ENCODE measurements at places on chromosomes 16 and 17.

GRCh38 chr16:56438038-56438437 is 12.7 kb upstream of the AMFR start:
- no peak for DNase-seq

- DNase-seq, result no peak
Measured at GRCh38 chr17:5561736-5562571, 22.4 kb downstream of the NLRP1 start.

DNA sequence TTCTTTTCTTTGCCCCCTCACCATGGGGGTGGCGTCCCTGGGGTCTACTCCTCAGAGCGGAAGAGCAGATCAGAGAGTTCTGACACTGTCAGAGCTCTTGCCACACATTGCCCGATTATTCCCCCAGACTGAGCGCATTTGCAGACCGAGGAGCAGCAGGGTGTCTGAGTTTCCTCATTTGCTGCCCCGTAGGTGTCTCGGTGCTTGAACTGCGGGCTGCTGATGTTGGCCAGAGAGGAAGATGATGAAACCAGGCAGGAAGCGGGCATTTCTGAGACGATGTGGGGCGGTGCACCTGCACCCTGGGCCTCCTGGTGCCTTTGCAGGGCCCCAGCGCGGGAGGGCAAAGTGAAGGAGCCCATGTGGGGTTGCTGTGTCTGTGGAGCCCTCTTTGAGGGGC is 55.2 kb downstream of the ARSG start:
- peak; percentile 70 for DNase-seq

DNA sequence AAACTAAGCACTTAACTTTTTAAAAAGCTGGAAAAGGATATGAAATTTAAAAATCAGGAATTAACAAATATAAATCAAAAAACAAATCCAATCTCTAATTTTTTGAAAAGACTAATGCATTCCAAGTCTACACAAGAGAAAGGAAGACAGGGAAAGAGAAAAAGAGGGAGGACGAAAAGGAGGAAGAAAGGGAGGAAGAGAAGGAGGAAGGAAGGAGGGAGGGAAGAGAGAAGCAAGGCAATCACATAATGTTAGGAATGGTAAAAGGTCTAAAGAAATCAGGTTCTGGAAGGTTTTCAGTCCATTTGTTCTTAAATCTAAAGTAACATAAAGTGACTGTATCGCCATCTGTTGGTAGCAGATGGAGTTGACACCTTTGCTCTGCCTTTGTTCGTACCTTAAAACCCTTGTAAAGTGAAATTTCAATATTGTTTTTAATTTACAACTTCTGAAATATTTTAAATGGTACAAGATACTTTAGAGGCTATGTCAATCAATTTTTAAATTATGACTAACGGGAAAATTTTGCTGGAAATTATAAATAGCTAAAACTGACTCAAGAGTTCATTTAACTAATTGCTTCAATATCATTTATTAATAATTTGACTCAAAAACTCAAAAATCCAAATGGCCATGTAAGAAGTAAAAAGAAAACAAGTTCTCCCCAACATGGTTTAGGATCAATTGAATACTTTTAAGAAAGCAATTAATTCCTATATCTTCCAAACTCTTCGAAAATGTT is 20.4 kb upstream of the CDYL2 start:
- DNase-seq, result no peak

GRCh38 chr16:69568676-69569075 is 2.9 kb downstream of the NFAT5 start:
- DNase-seq, result no peak

GRCh38 chr17:61284746-61285145 is 114.9 kb upstream of the TBX2 start:
- no peak for DNase-seq

GRCh38 chr17:17740615-17741348 is 59.5 kb downstream of the RAI1 start:
- no peak for DNase-seq

DNA sequence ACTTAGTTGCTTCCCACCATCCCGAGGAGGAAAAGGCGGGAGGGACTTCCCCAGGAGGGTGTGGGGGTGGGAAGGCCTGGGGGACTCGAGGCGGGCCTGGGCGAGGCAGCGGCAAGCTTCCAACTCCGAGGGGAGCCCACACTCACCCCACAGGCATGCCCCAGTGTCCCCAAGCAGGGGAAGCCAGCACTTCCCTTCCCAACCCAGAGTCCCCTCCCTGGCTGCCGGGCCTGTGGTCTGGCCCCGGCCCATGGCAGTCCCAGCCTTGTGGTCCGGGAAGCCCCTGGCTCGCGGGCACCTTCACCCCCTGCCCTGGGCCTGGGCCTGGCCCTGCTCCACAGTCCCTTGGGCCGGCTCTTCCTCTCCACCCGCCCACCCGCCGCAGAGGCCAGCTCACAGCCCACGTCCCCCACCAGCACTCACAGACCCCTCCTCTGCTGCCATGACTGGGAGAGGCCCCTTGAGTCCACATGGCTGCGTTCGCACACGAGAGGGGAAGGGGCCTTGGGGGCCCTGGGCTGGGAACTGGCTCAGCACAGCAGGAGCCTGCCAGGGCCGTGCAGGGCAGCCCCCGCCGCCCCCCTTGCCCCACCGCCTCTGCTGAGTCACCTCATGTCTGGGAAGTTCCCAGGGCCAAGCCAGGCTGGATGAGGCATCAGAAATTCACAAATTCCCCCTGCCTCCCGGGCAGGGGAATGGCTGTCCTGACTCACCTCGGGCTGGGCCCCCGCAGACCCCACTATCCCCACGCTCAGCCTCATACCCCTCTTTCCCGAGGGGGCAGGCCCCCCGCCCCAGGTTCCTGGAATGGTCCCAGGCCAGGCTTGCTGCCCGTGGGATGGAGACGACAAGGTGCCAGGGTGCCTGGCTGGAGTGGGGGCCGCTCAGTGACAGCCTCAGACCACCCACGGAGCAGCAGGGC is 27.8 kb downstream of the BAHCC1 start:
- DNase-seq, result no peak

DNA sequence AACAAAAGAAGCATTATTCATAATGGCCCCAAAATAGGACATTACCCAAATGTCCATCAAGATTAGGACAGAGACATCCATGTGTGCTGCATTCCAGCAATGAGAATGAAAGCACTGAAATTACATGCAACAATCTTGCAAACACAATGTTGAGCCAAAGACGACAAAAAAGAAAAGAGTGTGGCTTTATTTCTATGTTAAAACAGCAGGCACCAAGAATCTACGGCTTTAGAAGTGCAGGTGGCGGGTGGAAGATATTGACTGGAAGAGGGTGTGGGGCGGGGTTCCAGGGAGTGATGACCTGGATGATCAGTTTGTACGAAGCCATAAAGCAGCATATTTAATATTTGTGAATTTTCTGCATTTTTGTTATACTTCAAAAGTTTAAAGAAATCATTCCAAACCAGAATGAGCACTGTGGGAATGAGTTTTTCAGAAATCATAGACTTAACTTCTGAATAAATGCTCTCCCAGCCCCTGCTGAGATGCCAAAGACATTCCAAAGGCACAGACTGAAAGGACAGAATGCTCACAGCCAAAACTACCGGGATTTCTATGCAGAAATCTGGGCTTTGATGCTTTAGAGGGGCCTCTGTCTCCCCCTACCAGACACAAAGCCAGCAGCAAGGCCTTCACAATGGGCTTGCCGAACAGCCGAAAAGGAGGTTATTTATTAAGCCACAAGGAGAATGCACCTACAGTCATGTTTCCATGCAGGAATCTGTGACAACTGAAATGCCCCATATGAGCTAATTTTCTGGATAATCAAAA is 361.6 kb downstream of the GRIN2A start:
- no peak for DNase-seq

- DNase-seq, result no peak
Measured at GRCh38 chr16:86718118-86718517, 139.8 kb downstream of the FOXL1 start.

GRCh38 chr17:19001907-19002590 is 2.5 kb downstream of the FAM83G start:
- no peak for DNase-seq

GRCh38 chr16:27983244-27983643 is 80.3 kb downstream of the GSG1L start:
- DNase-seq, result no peak

DNA sequence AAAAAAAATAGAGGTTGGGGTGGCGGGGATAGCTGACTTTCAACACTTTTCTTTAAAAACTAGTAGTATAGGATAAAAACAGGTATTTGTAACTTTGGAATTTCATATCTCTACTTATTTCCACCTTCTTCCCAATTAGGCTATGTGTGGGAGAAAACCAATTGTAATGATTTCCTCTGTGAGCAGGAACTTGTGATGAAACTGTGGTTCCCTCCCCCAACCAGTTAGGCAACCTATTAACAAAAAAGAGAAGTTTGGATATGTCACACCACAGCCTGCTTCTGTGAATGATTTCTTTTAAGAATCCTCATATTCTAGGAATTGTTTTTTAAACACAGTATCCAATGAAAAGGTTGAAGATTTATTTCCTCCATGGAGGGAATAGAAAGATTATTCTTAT is 1.9 kb downstream of the IGSF6 start:
- no peak for DNase-seq

DNA sequence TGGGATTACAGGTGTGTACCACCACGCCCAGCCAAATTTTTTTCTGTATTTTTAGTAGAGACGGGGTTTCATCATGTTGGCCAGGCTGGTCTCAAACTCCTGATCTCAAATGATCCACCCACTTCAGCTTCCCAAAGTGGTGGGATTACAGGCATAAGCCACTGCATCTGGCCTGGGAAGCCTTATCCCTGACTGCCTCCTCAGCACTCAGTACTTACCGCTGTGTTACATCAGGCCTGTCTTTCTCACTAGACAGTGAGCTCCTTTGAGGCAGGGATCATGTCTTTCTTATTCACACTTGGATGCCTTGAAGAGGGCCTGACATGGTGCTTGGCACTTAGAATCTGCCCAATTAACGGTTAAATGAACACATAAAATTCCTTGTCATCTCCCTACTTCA is 56.3 kb upstream of the MTMR4 start:
- DNase-seq, result no peak

GRCh38 chr17:65228734-65229620 is 91.8 kb downstream of the RGS9 start:
- DNase-seq, result peak; percentile 45

GRCh38 chr16:8959921-8960787 is 3.6 kb downstream of the USP7 start:
- no peak for DNase-seq

DNA sequence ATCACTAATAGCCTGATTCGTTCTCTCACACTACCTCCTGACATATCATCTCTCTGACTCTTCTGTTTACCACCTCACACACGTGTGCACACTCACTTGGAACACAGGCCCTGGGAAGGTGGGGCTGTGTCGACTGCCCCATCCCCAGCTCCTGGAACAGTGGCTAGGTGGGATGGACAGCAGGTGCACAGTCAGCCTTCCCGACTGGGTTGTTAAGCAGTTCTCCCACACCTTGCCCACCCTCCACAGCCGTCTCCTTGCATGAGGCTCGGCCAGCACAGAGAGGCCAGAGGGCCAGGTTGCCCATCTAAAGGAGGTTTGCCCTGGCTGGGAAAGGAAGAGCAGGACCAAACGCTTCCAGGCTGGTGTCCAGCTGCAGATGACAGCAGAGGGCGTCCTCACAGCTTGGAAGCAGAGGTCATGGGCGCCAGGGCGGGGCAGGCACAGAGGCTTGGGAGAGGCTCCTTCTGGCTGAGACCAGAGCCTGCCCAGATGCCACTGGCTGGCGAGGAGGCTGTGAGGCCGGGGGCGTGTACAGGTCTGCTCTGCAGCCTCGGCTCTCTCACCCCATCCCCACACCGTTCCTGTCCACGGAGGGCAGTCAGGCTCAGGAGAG is 92.8 kb downstream of the AMFR start:
- no peak for DNase-seq

- peak; percentile 46 for DNase-seq
Measured at GRCh38 chr17:8223356-8224126, 13.2 kb upstream of the AURKB start.

GRCh38 chr17:59257101-59257500 is 36.8 kb downstream of the GDPD1 start:
- no peak for DNase-seq

DNA sequence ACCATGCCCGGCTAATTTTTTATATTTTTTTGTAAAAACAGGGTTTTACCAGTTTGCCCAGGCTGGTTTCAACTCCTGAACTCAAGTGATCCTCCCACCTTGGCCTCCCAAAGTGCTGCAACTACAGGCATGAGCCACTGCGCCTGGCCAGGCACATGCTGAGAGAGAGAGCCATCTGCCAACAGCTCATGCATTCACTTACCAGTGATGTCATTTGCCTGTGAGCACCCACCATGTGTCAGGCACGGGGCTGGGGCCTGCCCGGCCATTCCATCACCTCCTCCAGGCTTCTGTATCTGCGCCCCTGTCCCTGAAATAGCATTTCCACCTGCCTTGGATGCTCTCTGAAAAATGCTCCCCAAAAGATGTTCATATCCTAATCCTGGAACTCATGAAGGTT is 43.6 kb upstream of the PEMT start:
- DNase-seq, result no peak

GRCh38 chr17:68231541-68231940 is 16.3 kb upstream of the AMZ2 start:
- no peak for DNase-seq

DNA sequence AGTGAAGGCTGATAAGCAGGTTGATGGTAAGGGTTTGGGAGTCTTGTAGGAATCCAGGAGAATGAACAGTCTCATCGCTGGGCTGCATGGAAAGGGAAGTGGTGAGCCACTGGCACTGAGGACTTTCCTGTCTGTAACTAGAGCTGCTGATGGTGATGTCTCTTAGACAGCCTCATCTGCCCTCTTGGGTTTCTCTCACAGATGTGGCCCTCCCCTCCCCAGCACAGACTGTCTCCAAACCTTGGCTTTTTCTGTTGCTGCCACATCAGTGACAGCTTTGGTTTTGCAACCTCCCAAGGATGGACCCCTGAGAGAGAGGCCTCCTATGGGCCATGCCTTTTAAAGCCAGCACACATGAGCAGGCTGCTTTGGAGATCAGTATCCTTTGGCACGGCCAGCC is 16.9 kb downstream of the PLCG2 start:
- no peak for DNase-seq

DNA sequence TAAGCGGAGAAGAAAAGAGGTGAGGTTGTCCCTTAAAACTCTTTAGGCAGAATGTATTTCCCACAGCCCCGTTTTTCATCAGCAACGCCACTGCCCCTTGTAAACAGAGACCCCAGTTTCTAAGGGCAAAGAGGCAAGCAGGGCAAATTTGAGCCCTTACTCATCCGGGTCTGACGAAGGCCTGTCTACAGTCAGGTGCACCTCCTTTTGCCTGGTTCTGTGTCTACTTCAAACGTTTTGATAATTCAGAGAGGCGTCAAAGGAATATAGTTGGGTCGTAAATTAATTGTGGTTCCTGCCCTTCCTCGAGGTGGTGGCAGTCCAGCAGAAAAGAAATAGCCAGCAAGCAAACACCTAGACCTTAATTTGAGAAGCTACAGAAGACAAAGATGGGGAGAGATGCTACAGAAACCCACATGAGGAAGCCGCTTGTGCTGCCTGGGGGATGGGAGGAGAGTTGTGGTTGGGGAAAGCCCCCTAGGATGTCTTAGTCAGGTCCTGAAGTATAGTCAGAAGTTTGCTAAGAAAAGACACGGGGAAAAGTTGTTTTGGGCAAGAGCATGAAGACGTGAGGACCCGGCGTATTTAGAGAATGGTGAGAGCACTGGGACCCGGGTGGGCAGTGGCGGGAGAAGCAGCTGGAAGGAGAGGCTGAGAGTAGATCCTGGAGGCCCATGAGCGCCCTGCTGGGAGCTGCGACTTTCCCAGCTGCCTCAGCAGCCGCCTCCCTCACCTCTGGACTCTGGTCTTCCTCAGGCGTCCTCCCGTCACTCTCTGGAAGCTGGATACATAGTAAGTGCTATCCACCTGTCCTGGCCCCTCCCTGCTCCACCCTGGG is 2.4 kb downstream of the FBRS start:
- DNase-seq, result peak; percentile 81

- DNase-seq, result no peak
Measured at GRCh38 chr17:21204935-21205334, 9.0 kb downstream of the TMEM11 start.

All from stimulated activated CD4-positive, alpha-beta T cell treated with anti-CD3 and anti-CD28 coated beads, Interleukin-15, amount 100 ng/mL, for 48 hours (primary cell).